ENCODE measurements at places on chromosomes 4 and X.

DNA sequence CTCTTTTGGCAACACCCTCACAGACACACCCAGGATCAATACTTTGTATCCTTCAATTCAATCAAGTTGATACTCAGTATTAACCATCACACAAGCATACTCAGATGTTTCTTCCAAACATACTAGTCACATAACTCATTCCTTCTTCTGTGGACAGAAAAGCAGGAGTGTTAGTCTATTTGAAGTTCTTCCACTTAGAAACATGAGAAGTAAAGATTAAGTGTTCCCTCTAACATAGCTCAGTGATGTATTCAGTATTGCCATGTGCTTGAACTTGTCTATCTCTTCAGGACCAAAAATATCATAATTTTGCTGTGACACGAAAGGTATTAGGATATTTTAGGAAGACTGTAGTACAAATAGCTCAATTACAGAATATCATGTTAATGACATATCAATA lies 25.8 kb upstream of the MAGED1 start:
- DNase-seq = no peak

DNA sequence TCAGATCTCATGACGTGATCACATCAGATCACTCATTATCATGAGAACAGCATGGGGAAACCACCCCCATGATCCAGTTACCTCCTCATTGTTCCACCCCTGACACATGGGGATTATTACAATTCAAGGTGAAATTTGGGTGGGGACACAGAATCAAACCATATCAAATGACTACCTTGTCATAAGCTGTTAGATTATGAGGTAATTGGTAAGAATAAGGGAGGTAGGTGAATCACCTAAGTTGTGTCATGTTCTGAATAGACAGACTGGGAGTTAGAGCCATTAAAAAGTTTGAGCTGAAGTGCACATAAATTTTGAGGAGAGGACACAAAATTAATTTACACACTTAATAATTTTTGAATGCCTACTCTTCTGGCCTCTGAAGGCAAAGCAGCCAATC lies 24.7 kb downstream of the SLC9B1 start:
- no peak for DNase-seq

DNA sequence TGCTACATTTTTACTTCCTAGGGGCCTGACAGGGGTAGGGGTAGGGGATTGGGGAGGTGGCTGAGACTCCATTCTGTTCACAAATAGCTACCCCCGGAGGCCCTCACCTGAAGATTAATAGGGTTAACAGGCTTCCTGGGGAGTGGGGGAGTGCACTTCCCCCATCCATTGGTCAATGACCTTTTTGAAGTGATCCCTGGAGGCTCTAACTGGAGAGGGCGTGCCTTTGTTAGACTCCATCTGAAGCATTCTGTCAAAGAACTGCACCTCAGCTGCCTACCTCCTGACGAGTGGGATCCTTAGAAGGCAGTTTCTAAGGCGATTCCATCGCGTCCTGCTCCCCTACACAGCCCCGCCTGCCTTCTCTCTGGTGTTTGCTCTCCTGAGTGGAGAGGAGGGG lies 10.0 kb upstream of the MTM1 start:
- no peak for DNase-seq

GRCh38 chr4:7351014-7351413 lies 83.7 kb downstream of the PSAPL1 start:
- DNase-seq = no peak

DNA sequence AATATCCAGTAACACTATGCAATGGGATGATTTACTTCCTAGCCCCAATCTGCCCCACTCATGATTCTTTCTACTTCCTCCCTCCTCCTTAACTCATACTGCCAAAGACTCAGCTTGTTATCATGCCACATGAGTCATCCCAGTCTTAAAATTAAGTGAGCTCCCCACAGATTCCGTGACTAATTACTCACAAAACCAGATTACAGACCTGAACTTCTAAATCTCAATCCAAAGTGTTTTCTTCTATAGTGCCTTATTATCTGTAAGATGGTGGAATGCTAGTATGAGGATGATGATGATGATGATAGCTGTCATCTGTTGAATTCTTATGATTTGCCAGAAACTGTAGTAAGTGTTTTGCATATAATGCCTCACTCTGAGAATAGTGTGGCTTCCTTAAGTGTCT lies 27.7 kb upstream of the GPC3 start:
- DNase-seq = no peak

DNA sequence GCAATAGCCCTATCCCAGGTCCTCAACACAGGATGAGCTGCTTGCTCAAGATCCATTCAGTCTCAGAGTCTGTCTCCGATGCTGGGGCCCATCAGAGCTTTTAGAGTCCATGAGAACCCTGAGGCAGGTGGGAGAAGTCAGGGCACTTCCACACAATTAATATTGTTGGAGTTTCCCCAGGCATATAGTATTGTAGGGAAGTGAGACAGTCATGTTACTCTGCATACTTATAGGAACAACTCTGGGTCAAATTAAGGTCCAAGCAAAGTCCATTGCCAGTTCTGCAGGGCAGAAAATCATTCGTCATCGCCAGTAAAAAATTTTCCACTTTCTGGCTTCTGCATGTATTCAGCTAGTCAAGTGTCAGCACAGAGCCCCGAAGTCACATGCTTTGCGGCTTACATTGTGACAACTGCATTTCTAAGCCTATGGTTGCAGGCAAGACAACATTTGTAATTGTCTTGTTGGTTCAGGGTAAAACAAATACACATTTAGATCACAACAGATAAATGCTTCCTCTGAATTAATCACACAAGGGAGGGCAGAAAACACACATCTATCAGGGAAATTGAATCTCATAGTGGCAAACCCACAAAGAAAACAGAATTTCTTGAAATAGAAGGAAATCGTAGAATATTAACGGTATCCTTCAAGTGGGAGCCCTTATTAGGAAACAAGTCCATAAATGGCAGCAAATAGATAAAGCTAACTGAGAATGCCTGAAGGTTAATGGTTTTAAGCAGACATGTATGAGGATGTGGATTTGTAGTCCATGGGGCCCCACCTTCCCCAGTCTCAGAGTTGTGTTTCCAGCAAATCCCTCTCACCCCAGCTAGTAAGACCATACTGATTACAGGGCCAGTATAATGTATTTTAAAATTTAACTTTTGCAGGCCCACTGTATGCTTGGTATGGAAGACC lies 412.1 kb upstream of the RASGEF1B start:
- DNase-seq = no peak

DNA sequence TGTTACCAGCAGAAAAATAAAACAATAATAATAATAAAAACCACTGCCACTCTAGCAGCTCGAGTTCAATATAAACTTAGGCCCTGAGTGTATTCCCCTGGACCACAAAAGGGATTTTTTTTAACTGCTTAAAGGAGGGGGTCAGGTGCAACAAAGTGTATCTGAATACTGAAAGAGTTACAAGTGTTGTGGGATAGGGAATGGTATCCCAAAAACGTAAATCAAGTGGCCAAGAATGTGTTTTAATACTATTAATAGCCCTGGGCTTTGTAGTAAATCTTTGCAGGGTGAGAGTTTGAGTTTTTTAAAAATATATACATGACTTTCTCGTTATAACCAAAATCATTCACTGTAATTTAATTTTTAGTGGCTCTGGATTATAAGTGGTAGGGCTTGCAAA lies 860.1 kb upstream of the INTU start:
- no peak for DNase-seq

DNA sequence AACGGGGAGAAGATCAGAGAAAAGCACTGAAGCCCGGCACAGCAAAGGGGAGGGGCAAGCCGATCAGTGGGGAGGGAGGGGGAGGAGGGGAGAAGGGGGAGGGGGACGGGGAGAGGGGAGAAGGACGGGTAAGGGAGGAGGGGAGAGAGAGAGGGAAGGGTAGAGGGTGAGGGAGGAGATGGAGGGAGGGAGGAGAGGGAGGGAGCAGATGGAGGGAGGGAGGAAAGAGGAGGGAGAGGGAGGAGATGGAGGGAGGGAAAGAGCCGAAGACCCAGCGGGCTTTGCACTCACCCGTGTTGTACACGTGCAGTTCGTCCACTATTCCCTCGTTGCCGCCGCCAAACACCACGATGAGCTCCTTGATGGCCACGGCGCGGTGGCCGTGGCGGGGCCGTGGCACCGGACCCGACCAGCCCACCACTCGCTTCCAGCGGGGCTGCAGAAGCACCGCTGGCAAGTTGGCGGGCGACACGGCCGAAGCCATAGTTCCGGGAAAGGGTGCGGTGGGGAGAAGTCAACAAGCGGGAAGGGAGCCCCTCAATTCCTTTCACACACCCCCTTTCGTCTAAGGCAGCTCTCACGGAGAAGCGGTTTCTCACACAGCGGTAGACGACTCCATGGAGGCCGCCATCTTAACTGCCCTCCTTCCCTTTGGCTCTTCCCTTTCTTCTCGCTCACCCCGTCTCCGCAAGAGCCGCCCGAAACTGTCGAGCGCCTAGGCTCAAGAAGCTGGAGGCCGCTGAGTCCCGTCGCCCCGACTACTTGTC lies 1.1 kb downstream of the HCFC1 start:
- DNase-seq = no peak

DNA sequence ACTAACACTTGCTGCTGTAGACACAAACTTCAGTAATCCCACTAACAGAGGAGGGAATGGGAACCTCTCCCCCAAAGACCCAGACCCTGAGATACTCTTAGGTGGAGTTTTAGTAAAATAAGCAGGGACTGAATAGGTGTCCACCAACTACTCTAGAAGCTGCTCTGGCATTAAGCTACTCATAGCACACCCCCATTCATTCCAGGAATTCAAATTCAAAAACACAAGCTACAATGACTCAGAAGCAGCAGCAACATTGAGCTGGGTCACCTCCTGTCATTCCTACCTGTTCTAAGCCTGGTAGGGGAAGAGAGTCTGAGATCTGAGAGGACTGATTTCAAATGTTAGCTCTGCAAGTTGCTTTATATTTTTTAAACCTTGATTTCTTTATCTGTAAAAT lies 135.4 kb upstream of the FRMPD4 start:
- no peak for DNase-seq

DNA sequence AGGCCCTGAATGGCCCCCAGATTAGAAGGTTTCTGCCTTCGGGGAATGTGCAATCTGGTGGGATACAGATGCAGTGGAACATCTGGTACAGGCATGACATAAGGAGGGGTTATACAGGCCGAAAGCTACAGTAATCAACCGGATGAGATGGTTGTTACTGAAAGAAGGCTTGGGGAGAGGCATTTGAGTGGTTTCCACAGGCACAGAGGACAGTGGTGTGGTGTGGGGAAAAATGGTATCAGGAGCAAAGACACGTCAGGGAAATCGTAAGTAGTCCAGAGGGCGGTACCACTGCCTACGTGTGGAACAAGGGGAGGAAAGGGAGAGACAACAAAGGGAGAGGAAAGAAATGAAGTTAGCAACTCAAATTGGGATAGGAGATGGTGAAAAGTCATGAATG lies 3.0 kb downstream of the PDLIM3 start:
- peak; percentile 83 for DNase-seq

- no peak for DNase-seq
Observed at GRCh38 chr4:7344636-7345155, 90.0 kb downstream of the PSAPL1 start.

DNA sequence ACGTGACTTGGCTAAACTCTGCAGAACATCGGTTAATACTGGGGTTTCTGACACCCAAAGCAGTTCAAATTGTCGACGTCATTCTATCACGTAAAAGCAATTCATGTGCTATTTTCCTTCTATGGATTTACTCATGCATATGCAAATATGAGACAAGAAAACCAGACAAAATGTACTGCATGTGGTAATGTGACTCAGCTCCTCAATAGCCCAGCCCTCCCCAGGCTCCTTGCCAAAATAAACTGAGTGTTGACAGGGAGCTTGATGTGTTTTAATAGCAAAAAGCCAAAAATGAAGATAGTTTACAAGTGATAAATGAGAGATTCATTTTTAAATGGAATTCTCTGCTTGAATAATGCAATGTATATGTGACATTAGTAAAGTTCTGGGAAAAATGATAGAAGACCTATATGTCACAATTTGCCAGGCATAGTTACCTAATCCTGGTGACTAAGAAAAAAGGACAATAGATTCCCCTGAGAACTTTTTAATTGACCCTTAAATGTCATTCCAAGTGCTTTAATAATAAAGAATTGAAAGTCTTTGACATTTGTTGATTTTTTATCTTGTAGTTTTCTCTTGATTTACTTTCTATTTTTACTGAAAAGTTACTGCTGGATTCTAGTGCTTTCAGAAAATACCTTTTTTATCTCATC lies 1700.6 kb upstream of the TENM3 start:
- no peak for DNase-seq

- no peak for DNase-seq
Observed at GRCh38 chr4:108172231-108172752, 3.6 kb upstream of the LEF1 start.

DNA sequence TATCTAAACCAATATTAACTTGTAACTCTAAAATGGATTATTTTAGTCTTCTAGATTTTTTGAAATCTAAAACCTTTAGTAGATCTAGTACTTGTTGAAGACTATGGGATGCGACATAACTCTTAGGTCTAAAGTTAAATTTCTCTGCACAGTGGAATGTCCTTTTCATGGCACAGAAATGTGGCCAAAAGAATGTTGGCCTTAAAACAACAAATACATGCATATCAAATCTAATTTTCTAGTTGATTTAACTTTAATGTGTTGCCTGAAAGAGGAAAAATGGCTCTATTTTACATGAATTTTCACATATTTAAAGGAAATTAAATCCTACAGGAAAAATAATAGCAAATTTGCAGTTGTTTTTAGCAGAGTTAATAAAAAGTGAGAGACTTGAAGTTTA lies 30.3 kb downstream of the NFKB1 start:
- DNase-seq = no peak

DNA sequence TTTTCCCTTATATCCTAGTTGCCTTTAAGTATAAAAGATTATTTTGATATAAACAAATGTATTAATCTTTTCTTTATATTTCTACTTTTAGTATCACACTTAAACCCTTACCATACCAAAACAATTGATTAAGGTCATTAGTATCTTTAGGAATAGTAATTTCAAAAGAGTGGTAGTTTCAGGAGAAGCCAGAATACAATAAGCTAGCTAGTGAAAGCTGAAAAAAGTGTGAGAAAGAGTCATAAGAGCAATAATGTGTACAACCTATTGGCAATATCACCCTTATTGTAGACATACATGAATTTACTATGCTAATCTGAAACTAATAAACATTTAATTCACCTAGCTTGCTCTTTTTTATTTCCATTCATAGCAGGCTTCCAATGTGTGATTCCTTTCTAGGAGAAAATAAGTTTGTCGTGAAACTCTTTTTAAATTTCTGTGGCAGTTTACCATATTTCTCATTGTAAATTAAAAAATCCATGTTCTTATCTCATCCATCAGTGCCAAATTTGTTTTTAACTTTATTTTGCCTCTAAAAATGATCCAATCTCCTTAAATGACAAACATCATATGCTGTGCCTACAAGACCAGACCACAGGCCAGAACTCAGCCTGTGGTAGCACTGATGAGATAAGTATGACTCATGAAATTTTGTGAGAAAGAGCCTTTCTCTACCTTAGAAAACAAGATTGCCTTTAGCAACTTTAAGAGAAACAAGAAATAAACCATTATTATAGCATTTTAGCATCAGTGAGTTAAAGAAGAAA lies 8.1 kb downstream of the NEK1 start:
- no peak for DNase-seq
